Stimulated activated CD4-positive, alpha-beta T cell treated with anti-CD3 and anti-CD28 coated beads, Interleukin-1b, Interleukin-23, amount 100 ng/mL, for 1 hour (primary cell): ENCODE measurements at places on chromosomes 16 and 17.

- DNase-seq, result no peak
These were observed 445 bp upstream of the DBNDD1 start for GRCh38 chr16:90019543-90020259.

GRCh38 chr17:80986816-80987475 lies 4.7 kb upstream of the CHMP6 start:
- DNase-seq, result no peak

- DNase-seq, result no peak
These were observed 82.8 kb upstream of the SEC14L1 start for GRCh38 chr17:77058016-77058415.

- DNase-seq, result no peak
These were observed 41.3 kb upstream of the PABPN1L start for GRCh38 chr16:88907768-88908167.

DNA sequence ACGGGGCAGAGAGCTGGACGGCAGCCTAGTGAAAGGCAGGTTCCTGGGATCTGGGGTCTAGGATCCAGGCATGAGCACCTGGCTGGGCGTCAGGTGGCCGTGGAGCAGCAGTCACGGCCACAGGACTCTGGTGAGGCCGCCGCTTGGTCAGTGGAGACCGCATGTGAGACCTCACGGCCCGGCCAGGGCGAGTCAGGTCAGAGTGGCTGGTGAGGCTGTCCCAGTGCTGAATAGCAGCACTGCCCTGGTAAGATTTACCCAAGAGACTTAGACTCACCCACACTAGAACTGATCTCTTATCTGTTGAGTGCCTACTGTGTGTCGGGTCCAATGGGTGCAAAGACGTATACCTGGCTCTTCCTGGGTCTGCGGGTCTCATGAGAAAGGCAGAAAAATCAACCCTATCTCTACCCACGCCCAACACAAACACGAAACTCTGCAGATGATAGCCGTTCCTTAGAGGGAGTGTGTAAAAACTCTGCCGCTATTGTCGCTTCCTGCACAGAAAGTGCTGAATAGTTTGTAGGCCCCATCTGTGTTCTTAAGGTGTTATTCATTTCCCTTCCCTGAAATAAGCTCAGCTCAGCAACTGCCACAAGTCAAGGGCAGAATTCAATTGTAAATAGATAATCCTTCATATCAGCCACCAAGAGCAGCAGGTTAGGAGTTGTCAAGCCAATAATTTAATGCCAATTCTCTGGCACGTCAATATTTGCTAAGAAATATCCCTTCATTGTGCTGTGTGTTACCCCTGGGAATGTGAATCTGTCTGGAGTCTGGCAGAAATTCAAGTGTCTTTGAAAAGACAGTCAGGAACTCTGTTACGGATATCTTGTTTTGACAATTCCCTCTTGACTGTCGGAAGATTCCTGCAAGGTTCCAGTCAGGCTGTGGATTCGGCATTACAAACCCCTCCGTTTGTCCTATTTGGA lies 240.0 kb downstream of the NTN1 start:
- no peak for DNase-seq

GRCh38 chr16:47129755-47130435 lies 13.8 kb downstream of the NETO2 start:
- no peak for DNase-seq

DNA sequence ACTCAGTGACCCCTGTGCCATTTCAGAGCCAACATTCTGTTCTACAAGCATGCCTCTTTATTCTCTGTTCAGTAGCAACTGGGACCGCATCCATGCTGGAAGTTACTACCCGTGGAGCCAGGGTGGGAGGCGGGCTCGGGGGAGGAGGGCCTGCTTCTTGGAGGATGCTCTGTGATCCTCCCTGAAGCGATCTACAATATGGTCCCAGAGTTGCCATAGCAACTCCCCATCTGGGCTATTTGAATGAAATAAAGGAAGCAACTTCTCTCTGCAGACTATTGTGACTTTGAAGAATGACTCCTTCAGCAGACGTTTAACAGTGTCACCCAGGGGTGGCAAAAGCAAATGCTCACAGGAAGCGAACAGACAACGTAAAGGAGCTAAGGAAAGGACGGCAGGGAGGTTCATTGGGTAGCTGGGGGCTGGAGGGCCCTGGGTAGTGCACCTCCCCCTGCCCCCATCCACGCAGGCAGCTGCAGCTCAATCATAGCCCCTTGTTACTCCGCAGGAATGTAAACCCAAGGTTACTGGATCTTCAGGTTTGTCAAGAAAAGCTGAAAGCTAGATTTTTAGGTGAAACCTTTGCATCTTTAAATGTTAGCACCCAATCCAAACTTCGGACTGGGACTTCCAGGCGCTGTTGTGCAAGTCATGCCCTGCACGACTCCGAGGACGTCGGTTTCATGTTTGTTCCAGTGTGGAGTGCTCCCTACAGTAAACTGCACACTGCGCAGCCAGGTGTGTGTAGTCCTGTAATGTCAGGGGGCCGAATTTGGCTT lies 51.1 kb upstream of the MEAK7 start:
- DNase-seq, result no peak

DNA sequence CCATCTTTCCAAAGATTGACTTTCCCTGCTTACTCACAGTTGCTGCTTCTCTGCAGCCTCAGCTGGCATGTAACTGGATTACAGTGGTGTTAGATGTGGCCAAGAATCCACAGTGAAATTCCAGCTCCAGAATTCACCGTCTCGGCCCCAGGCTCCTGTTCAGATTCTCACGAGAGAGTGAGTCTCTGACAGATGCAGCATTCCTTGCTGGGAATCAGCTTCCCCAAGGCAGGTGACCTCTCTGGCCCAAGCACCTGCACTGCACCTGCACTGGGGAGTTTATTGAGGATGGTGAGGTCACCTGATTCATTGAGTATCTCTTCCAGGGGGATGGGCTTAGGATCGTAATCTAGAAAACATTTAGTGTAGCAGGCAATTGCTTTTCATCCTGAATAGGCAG lies 600.5 kb upstream of the RBFOX1 start:
- no peak for DNase-seq

GRCh38 chr16:84458606-84459532 lies 45.6 kb downstream of the MEAK7 start:
- no peak for DNase-seq

- DNase-seq, result no peak
These were observed 10.6 kb upstream of the MEFV start for GRCh38 chr16:3266873-3267537.

GRCh38 chr17:77098884-77099545 lies 41.8 kb upstream of the SEC14L1 start:
- no peak for DNase-seq

GRCh38 chr16:10065019-10065418 lies 117.2 kb downstream of the GRIN2A start:
- DNase-seq, result no peak

- DNase-seq, result no peak
These were observed 250.8 kb upstream of the SOX9 start for GRCh38 chr17:71869841-71870545.

- no peak for DNase-seq
These were observed 43.4 kb downstream of the TAOK1 start for GRCh38 chr17:29433541-29433940.

DNA sequence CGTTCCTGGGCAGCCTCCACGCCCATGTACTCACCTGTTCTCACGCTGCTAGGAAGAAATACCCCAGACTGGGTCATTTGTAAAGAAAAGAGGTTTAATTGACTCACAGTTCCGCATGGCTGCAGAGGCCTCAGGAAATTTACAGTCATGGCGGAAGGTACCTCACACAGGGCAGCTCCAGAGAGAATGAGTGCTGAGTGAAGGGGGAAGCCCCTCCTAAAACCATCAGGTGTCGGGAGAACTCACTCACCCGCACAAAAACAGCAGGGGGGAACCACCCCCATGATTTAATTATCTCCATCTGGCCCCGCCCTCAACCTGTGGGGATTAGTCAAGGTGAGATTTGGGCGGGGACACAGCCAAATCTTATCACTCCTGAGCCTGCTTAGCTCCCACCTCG lies 18.2 kb downstream of the RAB40C start:
- DNase-seq, result no peak

DNA sequence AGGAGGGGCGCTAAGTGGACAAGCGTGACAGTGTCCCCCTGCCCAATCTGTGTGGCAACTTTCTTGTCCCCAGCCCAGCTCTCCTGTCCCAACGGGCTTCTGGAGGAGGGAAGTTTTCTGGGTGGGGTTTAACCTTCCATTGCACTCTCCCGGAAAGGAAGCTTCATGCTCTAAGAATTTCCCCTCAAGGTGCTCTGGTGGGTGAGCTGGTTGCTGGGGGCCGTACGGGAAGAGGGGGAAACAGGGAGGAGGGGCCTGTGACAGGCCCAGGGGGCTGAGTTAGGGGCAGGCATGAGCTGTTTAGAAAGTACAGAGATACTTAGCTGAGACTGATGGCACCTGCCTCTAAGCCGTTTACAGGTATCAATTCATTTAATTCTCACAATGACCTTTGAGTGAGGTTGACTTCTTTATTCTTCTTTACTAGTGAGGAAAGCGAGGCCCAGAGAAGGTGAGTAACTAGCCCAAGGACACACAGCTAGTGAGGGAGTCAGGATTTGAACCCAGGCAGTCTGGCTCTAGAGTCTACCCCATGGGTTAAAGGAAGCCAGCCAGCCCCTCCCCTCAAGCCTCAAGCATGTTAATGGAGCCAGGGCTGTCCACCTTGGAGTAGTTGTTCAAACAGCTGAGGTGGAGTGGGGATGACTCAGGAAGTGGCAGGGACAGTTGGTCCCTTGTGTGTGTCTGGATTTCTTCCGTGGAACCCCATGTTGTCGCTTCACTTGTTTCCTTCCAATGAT lies 18.9 kb downstream of the ADGRG1 start:
- no peak for DNase-seq

GRCh38 chr17:978103-979093 lies 1.2 kb downstream of the NXN start:
- DNase-seq, result no peak

GRCh38 chr17:17859909-17860765 lies 23.4 kb upstream of the SREBF1 start:
- DNase-seq, result peak; percentile 37

DNA sequence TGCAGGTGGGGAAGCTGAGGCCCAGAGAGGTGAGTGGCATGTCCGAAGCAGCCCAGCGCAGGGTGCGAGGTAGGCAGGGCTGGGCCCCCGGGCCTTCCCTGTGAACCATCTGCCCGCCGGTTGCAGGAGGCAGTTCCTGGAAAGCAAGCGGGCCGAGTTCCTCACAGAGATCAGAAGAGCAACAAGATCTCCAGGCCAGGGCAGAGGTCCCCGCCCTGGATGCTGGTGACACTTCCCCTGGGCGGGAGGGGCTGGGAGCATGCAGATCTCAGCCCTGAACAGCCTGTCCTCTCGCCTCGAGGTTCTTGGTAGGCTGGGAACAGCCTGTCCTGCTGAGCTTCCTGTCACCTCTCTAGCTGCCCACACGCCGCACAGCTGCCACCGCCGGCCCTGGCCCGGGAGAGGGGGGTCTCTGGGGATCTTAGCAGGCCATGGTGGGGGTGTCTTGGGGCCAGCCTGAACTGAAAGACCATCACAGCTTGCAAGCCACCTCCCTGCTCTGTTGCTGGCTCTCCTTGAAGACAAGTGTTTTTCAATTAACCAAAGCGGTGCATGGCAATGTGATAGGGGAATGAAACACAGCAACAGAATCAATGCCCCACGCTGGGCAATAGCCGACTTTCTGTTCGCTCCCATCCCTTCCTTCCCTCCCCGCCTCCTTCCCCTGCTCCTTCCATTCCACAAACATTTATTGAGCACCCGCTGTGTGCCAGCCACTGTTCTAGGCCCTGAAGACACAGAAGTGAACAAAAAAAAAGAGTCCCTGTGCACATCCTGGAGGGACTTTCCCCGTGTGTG lies 31.7 kb downstream of the SOCS1 start:
- no peak for DNase-seq

- DNase-seq, result no peak
These were observed 87.8 kb upstream of the NLRP1 start for GRCh38 chr17:5672141-5672540.

DNA sequence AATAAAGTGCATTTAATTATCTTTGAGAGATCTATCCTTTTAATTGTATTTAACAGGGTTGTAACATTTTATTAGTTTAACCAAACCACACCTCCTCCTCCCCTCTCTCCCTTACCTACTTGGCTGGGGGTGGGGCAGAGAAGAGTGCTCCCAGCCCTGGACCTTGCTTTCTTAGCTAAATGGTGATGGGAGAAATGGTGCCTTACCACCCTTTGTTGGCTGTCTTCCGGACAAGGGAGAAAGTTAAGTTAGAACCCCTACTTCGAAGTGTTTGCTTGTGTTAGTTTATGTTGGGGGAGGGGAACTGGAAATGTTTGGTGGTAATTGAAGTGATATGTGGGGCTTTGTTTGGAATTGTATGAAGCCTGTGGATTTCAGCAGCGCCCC lies 3.9 kb downstream of the FZD2 start:
- DNase-seq, result no peak

GRCh38 chr17:17681187-17681743 lies at the start of gene RAI1:
Gene RAI1 (plus strand): TSS chr17:17681458. CDS start chr17:17792949, 111,491 bp downstream.
- DNase-seq, result peak; percentile 54

DNA sequence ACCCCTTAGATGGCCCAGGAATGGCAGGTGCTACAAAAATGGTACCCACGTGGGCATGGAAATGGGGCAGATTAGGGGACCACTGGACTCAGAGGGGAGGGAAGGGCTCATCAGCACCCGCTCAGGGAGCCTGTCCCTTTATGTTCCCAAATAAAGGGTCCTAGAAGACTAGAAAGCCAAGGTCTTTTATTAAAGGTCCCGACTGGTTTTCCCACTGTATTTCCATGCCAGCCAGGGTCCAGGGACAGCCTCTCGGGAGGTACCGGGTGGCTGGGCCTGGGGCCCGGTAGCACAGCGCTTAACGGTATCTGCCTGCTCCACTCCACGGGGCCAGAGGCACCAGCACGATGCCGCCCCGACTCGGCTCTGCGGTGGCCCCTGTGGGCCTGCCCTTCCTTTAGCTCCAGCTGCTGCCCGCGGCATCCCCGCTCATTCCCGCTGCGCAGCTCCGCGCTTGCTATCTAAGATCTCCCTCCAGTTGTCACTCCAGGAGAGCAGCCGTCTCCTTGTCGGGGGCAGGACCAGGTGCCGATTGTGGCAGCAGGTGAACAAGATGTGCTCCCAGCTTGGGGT lies 1.4 kb downstream of the NT5C start:
- no peak for DNase-seq

DNA sequence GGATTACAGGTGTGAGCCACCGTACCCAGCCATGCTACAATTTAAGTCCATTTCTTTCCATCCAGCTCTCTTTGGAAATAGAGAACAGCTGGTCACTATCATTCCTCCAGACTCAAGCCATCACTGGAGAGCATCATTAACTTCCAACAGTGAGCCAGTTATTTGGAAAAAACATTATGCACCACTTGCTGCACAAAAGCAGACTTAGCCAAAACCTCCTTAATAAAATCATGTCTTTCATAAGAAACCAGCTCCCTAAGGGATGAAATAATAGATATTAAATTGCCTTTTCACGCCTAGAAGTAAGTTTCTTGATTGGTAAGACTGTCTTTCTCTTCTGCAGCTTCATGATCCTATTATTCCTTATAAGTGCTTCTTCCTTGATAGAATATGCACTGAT lies 17.9 kb downstream of the SLC39A11 start:
- no peak for DNase-seq

- no peak for DNase-seq
These were observed 928 bp downstream of the HBA1 start for GRCh38 chr16:177394-177822.

DNA sequence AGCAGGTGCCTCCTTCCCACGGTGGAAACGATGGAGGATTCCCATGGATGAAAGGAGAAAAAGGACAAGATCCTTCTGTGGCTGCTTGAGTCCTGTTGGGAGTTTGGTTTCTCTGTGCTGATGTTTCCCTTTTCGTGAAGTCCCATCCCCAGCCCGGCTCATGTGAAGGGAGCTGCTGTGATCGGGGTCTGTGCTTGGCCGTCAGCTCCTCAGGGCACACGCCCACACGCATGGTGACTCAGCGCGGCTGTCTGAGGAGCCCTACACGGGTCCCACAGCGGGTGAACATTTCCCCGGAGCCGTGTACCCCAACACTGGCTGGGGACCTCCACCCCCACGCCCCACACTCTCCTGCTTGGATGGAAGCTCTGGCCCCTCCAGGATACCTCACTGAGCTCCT lies 44.5 kb upstream of the SSTR5 start:
- DNase-seq, result no peak
